ENCODE measurements at places on chromosomes 2 and 18.

DNA sequence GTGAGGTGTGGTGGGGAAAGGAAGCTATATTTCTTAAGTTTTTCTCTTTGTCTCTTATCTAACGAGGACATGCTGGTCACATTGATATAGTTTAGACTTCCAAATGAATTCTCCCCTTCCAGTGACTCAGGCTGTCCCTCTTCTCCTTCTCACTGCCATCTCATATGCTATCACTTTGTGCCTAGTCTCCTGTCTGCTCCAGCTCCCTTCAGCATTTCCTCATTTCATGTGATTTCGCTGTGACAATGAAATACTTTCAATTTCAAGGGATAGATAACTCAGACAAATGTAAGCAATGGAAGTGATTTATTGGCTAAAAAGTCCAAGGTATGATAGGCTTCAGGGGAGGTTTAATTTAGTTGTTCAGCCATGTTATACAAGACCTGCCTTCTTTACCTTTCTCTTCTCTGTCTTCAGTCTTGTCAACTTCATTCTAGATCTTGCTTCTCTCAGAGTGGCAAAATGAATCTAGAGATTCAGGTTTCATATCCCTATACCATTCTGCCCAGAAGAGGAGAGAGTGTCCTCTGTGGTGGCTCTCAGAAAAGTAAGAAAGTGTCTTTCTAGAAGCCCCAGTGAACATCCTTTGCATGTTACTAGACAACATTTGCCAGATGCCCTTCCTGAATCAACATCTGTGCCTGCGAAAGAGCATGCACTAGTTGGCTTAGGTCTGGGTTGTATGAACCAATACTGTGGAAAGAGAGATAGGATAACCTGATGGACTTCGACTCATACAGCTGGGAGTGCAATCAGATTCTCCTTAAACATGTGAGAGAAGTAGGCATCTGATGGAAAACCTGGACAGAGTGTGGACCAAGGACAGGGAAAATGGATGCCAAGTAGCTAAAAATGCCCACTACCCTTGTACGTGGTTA, 29.9 kb upstream of the GPR155 start:
- no peak for DNase-seq

DNA sequence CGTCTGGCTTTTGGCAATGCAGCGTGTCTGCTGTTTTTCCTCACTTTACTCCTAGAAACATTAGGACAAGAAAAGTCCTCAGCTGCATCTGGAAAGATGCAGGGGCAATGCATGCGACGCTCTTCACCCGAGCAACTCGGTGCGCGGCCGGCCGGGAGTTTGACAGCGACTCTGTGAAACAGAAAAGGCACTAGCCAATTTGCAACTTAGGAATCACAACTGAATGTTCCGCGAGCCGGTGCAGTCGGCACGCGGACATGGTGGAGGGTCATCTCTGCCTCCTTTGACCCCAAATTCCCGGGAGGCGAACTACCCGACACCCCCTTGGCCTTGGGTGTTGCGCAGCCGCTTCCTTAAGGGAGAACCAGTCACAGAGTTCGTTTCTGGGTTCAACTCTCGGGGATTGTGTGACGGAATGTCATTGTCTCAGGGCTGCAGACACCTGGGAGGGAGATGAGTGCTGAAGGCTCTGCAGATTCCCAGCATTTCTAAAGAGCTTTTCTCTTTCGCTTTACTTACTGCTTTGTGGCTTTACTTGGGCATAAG, 9.8 kb downstream of the NR4A2 start:
- no peak for DNase-seq

DNA sequence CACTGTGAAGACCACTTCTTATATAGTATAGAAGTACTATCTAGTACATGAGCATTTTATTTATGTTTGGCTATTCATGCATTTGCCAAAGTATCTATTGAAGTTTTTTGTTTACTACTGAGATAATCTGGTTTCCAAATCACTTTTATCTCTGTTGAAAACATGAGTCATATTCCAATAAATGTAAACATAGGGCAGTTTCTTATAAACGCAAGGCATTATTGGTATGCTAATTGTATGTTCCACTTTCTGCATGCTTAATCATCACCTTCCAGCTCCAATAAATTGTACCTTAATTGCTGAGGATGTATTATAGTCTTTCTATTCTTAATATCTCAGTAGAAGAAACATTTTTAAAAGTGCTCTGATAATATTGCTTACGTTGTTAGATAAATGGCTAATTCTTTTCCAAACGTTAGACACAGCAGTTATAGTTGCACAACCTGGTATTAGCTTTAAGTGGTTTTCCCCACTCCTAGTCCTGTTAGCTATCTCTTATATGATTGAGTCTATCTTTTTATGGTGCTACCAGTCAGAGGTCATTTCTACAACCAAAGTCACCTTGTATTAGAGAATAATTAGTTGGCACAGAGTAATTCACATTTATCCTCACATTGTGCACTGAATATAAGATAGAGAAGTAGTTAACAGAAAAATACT, 17.2 kb downstream of the ITGA4 start:
- no peak for DNase-seq

DNA sequence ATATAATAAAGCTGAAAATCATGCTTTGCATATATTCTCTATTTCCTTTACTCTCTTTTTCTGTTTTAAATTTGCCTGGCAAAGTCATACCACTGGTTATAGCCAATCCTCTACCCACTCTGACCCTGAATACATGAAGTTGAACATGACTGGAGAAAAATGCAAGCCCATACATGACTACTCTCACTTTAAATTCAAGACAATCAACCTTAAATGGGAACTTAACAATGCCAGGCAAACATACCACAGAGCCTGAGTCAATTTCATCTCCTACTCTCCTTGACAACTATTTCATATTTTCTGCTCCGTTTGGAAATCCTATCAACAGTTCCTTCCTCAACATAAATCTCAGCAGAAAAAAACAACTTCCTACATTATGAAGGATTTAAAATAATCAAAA, 22.6 kb downstream of the RAD51AP2 start:
- DNase-seq = no peak

DNA sequence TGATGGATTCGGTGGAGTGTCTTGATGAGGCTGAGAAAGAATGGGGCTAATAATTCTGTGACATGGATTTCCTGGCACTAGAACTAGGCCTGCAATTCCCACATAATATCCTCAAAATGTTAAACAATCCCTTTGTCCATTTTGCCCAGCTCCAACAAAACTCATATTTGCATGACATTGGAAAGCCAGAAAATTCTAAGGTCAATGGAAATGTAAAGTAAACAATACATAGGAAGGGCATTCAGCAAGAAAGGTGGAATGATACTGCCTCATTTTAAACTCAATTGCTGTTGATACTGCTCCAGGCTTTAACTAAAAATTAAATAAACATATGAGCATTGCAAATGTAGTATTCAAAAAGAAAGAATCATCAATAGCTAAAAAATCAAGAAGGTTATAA, 434.8 kb upstream of the SLC8A1 start:
- no peak for DNase-seq

DNA sequence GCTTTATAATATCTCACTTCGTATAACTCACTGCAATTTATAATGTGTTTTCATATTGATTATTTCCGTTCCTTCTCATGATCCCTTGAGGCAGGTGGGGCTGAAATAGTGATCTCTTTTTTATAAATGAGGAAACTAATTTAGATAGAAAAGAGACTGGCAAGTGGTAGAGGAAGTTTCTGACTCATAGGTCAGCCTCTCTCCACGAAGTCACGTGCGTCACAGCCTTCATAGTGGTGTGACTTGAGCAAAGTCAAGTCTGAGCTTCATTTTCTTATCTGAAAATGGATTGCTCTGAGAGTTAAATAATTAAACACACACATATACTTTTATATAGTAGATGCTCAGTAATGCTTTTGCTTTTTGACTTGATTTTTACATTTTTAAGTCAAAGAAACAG, 19.9 kb downstream of the ABCG5 start:
- no peak for DNase-seq

- DNase-seq = no peak
Observed at GRCh38 chr2:46379213-46380037, 82.2 kb downstream of the EPAS1 start.

All from activated CD4-positive, CD25-positive, alpha-beta regulatory T cell treated with anti-CD3 and anti-CD28 coated beads, Interleukin-2, amount 50 U/mL, for 16 hours (primary cell).